ENCODE measurements at places on chromosomes 7 and 10.

- DNase-seq, result no peak
Measured at GRCh38 chr10:71333129-71333887, 14.2 kb downstream of the SLC29A3 start.

DNA sequence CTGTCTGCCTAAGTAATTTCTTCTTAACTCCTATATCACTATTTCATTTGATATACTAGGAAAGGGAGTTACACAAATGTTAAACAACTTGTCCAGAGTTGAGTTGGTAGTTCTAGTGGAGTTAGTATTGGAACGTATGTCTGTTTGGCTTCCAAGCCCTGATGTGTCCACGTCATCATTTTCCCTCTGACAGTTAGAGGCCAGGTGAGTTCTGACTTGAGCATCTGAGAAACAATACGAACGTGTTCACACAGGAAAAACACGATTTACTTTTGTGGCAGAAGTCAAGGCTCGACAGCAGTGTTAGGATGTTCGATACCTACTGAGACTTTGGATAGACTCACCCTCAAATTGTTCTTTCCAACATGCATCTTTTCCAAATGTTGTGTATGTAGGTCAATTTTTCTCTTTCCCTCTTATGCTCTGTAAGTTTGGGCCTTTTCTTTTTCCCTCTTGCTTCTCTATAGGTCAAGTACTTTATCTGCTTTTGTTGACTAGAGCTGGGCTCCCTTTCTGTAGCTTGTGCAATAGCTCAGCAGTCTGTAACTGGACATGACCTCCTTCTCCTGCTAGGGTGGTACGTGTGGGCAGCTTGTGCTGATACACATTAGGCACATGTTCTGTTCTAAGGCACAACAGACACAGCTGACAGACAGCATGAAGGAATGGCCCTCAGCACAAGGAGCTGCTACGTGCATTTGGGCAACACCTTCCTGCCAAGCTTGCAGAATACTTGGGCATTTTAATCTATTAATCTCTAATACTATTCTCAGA lies 222.9 kb downstream of the PTEN start:
- DNase-seq, result no peak

DNA sequence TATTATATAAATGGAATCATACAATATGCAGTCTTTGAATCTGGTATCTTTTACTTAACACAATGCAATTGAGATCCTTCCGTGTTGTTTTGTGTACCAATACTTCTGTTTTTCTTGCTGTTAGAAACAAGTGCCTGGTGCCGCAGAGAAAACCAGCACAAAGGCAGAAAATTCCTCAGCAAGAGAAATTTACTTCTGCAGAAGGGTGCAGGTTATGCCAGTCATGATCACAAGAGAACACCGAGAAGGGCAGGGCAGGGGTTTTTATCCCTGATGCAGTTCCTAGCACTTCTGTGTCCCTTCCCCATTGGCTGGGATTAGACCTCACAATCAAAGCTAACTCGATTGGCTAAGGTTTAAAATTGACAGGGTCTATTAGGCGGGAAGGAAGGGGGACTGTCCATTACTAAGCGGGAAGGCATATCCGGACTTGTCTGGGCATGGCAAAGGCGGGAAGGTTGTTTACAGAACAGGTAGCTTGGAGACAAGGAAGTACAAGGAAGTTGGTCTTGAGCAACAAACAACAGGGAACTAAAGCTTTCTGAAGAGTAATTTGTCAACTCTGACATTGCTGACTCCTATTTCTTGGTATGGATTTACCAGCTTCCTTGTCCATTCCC lies 2.4 kb upstream of the ZNF33B start:
- DNase-seq, result no peak

DNA sequence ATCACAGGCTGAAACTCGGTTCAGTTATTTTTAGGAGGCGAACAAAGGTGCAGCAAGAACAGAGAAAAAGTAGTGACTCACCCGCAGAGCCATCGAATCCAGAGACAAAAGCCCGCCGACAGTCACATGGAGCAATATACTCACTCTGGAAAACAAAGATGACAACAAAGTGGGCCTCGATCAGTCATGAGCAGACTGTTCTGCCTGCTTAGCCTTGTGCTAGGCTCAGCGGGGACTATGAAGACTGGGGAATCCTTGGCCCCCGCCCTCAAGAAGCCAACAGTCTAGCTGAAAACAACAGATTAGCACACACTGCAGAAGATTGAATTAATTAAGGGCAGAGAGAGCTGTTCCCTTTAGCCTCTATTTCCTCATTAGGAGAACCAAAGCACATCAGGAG lies 30.4 kb downstream of the XPNPEP1 start:
- DNase-seq, result no peak

GRCh38 chr7:3427957-3428356 lies 126.9 kb downstream of the SDK1 start:
- no peak for DNase-seq

DNA sequence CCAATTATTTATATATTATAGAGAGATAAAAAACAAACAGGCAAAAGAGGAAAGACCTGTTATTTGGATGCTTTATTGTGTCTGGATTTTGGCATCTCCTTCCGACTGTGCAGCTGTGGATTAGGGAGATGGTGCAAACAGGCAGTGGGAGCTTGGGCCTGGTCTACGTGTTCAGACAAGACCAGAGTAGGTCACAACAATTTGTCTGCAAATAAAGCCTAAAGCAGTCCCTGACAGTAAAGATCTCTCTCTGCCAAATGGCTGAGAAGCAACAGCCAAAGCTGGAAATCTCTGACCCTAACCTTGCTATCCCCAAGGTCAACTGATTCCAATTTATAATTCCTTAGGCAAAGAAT lies 82.0 kb downstream of the ABLIM1 start:
- DNase-seq, result no peak

DNA sequence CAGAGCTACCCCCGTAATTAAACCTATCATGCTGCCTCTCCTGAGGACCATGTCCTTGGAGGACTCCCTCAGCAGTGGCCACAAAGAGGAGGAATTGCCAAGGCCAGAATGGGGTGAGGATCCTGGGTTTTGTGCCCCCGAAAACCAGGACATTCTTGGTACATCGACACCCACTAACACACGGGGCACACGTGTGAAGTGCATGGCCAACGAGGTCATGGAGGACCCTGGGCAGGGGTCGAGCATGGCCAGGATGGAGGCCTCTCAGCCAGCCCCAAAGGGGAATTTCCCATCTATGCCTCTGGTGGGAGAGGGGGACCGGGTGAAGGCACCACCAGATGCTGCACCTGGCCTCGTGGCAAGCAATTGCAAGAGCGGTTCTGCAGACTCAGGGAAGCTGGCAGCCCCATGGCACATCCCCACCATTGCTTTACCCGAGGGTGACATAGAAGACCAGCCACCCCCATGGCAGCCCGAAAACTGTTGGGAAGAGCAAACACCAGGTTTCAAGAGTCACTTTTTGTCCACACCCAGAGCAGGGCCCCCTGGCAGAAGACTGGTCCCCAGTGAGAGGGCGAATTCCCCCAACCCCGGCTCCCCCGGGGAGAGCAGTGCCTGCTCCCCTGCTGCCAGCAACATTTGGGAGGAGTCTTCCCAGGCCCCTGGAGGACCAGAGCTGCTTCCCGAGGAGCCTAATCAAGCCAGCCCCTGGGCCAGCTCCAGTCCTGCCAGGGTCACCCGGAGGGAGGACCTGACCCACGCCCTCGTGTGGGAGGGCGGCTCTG lies 26.4 kb downstream of the C10orf71 start:
- DNase-seq, result peak; percentile 45

- DNase-seq, result no peak
Measured at GRCh38 chr10:86712317-86712707, 44.0 kb downstream of the LDB3 start.

DNA sequence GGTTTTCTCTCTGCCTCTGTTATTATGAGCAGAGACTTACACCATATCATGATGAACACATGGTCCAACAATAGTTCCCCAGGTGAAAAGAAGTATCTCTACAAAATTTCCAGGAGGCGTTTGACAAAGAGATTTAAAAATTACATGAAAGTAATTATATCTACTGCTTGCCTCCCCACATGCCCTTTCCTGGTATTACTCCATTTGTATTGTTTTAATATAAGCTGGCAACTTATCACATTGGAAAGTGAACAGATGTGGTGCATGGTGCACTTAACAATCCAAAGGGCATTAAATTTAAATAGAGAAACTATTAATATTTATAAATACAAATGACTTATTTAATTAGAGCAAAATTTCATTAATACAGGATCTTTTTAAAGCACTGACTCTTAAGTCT lies 638.2 kb downstream of the ANKRD7 start:
- no peak for DNase-seq

DNA sequence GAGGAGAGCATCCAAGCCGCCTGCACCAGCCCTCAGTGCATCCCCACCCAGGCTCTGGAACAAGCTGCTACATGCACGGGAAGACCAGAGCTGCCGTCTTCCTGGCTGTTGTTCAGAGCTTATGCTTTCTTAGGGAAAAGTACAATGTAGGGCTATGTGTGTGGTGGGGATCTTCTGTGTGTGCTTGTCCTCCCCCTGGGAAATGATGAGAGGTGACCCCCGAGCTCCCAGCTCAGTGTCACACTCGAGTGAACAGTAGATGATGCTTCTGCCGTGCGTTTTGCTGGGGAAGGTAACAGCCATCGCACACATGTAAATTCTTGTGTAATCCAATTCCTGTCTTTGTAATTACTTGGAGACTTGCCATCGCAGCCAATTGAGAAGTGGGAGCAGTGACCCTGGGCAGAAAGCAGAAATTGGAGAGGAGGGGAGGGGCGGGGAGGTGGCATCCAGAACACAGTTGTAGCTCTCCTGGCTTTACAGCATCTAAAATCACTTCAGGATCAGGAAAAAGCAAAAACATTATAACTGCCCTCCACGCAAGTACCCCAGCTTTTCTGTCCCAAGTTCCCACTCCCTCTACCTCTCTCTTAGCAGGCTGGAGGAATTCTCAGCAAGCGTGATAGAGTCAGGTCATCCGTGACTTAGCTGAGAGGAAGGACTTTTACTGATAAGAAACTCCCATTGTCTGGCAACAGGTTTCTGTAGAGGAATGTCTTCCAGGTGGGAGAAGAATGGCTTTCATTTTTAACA lies 149.6 kb downstream of the TCF7L2 start:
- no peak for DNase-seq

GRCh38 chr7:140000666-140001268 lies 62.0 kb downstream of the PARP12 start:
- DNase-seq, result no peak
